ENCODE measurements at places on chromosomes 16 and 17.

GRCh38 chr16:67241008-67241900, 6.0 kb downstream of the FHOD1 start:
- no peak for DNase-seq

DNA sequence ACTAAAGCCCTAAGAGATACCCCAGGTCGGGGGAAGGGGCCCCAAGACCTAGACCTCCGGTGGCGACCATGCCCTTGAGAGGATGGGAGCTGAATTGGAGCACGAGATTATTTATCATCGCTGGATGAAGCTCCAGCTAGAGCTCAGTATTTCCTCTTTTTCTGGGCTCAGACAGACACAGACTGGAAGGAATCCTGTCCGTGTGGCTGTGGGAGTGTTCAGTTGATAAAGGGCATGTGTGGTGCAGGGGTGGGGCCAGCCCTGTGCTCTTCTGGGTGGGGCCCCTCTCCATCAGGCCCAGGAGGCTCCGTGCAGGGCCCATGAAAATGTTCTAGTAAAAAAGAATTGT, 6.3 kb upstream of the CBX4 start:
- no peak for DNase-seq

DNA sequence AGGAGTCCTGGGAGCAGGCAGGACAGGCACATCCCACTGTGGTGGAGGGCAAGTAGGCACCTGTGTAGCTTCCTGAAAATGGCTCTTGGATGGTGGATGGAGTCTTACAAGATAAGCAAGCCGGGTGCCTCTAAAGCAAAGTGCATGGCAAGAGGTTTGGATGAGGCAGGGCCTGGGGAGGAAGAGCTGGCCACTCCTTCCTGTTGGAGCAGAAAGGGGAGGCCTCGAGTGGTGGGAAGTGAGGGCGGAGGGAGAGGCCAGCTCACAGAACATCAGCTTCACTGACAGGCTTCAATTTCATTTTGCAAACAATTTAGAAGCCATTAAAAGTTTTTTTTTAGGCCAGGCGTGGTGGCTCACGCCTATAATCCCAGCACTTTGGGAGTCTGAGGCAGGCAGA, 31.0 kb downstream of the CD300A start:
- DNase-seq = no peak

- peak; percentile 97 for DNase-seq
These were observed 32.1 kb upstream of the FBXW10B start for GRCh38 chr17:15651583-15652110.

DNA sequence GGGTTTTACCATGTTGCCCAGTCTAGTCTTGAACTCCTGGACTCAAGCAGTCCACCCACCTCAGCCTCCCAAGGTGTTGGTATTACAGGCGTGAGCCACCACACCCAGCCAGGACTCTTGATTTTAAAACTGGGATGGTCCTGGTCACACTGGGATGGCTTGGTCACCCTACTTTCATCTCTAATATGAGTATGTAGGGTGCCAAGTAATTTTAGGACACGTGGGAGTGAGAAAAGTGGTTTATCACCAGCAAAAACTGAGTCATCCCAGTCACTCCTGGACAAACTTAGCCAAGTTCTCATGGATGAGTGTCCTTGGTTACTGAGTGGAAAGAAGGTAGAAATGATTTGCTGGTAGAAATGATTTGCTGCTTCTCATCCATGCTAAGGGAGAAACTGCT, 9.9 kb downstream of the CLEC19A start:
- DNase-seq = no peak

- no peak for DNase-seq
These were observed 161.3 kb downstream of the RPTOR start for GRCh38 chr17:80705988-80706387.

DNA sequence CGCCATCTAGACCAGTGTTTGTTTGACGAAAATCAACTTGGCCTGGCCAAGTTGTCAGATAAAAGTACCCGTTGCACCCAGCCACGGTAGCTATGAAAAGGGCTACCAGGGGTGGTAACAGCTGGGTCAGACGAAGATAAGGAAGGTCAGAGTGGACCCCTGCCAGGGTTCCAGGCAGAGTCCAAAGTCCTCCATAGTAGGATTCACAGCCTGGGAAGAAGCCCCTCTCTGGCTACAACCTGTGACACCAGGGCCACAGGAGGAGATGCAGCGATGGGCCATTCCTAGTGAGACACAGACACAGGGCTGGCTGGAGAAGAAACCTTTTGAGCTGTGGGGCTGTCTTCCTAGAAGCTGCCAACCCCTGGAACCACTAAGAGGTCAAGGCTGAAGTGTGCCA, 39.3 kb downstream of the MEAK7 start:
- no peak for DNase-seq

DNA sequence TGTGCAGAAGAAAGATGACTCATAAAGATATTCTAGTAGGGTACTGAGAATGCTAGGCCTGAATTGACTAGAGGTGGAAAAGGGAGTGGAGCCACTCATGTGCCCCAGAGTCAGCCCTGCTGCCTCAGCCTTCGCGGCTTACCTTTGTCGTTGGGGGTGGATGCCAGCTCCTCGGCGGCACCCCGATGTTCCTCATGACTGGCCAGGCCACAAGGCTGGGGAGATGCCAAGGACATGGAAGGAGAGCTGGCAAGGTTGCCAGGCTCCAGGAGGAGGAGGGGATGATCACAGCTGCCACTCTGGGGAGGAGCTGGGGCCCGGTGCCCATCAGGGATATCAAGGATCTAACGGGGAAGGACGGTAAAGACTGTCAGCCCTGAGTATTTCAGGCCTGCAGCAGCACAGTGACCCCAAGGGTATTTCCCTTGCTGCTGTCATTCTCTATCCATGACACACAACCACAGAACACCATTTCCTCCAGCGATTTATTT, 9.7 kb upstream of the SLC35B1 start:
- DNase-seq = no peak

- peak; percentile 56 for DNase-seq
These were observed 45.8 kb upstream of the CIBAR2 start for GRCh38 chr16:85157813-85158742.

- DNase-seq = no peak
These were observed 1.0 kb downstream of the EEF2K start for GRCh38 chr16:22206842-22207714.

DNA sequence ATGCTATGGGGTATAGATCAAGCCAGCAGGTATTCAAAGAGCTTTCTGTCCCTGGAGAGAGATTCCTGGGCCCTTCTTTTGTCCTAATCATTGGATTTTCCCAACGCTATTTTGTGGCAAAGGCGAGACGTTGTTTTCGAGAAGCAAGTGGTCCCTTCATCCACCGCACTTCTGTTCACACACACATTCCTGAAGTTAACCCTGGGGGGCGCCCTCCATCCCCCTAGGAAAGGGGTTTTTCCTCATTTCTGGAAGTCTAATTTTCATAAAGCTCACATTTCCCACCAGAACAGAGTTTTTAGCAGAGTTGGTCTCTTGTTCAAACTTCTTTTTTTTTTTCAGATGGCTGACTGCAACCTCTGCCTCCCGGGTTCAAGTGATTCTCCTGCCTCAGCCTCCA, 11.9 kb downstream of the SCGB1C2 start:
- DNase-seq = no peak

DNA sequence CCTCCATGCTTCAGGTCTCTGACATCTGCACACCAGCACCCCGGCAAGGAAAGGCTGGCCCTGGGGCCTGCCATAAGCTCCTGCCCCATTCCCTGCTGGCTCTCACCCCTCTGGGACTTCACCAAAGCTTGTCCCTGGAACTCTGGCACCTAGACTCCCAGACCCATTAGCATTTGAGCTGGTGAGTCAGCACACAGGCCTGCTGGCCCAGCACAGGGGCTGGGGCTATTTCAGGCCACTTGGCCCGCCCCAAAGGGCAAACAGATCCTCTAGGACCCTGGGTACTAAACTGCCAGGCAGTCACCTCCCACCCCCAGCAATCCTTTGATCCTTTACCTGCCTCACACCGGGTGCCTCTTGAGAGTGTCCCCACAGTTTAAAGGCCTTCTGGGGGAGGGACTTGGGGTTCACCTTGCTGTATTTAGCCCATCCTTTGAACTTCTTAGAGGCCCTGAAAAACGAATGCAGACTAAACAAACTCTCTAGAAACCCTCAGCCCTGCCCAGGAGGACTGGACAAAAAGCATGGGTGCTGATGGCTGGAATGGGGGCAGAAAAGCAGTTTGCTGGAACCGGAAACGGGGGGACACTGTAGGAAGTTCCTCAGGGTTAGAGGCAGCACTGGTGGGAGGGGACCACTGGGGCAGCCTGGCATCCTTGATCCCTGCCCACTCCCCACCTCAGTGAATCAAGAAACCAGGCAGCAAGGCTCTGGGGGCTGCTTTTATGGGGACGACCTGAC, 3.2 kb upstream of the SAMD14 start:
- DNase-seq = no peak

DNA sequence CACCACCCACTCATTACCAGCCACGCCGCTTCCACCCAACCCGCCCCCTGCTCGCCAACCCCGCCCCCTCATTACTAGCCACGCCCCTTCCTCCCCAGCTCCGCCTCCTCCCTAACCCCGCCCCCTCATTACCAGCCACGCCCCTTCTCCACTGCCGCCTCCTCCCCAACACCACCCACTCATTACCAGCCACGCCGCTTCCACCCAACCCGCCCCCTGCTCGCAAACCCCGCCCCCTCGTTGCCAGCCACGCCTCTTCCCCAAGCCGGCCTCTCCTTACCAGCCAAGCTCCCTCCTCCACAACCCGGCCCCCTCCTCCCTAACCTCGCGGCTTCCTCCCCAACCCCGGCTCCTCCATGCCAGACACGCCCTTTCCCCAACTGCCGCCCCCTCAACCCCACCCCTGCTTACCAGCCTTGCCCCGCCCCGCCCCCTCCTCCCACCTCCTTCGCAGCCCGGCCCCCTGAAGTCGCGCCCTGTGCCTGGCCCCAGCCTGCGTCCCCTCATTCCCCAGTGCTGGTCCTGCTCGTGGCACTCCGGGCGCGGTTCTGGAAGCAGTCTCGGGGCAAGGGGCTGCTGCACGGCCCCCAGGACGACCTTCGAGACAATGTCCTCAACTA, 7.3 kb downstream of the SLC22A31 start:
- no peak for DNase-seq

DNA sequence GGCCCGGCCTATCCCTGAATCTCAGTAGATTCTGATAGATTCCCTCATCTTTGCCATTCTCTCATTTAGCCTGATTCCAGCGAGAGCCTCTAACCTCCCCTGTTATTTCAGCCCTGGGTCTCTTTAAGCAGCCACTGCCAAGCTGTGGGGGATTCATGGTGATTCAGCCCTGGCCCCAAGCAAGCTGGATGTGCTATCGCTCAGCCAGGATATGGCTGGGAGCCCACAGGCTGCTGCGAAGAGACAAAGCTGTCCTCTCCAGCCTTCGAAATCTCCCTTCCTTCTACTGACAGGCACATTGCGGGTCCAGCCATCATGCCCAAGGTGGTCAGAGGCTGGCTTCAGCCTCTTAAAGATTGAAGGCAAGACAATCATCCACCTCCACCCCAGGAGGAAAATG, 394.1 kb downstream of the SOX9 start:
- no peak for DNase-seq

- no peak for DNase-seq
These were observed 5.4 kb downstream of the EPN3 start for GRCh38 chr17:50537721-50538548.

DNA sequence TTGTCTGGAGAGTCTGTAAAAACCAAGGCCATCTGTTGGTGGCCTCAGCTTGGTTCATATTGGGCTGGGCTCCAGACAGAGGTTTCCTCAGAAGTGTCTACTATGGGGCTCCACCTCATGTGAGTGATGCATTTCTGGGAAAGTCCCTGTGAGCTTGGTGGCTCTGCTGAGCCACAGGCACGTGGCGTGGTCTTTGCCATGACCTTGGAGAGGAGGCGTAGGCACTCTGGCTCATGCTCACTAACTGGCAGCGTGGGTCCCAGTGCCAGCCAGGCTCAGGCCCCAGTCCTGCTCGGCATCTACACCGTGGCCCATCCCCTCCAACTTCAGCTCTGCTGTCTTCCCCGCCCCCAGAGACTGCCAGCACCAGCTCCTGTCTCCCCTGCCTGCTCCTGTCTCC, 10.7 kb upstream of the SMTNL2 start:
- DNase-seq = no peak

GRCh38 chr17:7737601-7738000, 20.1 kb downstream of the DNAH2 start:
- no peak for DNase-seq

GRCh38 chr16:29673501-29673900, 5.5 kb upstream of the QPRT start:
- no peak for DNase-seq

- no peak for DNase-seq
These were observed 77.5 kb downstream of the MRTFB start for GRCh38 chr16:14148569-14148968.
